IPS DF 19.7 (cell line): ENCODE measurements at places on chromosomes 5 and 9.

GRCh38 chr9:83986195-83986594 lies 5.6 kb downstream of the RMI1 start:
- DNase-seq, result no peak

DNA sequence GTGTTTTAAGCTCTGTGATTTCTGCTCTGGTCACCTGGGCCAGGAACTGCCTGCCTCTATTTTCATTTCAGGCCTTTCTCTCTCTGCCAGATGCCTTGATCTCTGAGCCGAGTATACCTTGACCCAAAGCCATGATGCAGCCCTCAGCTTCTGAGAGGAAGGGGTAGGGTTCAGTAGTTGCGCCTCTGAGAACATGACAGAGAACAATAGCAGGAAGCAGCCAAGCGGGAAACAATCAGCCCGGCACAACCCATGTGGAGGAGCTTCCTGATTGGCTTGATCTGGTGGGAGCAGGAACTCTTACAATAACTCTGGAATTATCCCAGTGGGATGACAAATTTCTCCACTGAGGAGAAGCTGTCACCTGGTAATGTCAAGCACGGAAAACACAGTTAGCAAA lies 127.4 kb downstream of the PALM2AKAP2 start:
- no peak for DNase-seq

GRCh38 chr5:95836544-95836943 lies 14.0 kb upstream of the GLRX start:
- no peak for DNase-seq

DNA sequence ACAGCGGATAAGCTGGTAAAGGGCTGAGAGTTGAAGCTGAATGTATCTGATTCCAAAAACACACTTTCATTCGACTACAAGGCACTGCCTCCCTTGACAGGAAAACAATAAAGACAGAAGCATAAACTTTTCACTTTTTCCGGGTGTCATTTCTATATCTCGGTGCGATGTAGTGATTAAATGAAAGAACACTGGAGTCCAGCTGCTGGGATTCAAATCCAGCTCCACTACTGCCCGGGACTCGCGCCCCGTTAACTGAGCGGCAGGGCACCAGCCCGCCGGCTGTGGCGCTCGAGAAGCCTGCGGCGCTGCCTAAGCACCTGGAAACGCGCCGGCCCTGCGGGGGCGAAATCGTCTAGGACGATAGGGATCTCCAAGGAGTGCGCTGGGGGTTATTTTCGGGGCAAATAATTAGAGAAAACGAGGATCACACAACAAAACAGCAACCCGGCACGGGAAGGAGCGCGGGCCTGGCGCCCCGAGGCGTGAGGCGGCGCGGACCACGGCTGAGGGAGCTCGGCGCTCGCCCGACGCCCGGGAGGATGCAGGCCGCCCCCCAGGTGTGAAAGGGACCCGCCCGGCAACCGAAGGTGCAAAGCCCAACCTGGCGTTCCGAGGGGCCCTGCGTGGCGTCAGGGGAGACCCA lies 837 bp downstream of the UIMC1 start:
- no peak for DNase-seq

- DNase-seq, result no peak
Observed at GRCh38 chr9:23342291-23342690, 483.7 kb downstream of the ELAVL2 start.

GRCh38 chr9:125977223-125977622 lies 230.1 kb downstream of the PBX3 start:
- no peak for DNase-seq

DNA sequence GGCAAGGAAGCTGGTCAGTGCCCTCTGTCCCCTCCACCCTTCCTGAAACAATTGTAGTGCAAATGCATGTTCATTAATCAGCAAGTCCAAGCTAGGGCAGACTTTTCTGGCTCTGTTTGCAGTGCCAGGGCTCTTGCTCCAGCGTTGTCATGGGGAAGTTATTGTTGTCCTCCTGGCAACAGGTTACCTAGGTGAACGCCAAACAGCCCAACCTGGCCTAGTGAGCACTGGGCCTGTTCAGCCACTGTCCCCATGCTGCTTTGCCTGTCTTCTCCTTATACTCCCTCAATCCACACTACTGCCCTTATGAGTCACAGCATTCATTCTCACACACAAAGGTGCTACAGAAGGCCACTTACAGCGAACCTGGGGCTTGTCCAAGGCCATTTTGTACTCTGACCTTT lies 34.5 kb upstream of the GLIS3 start:
- DNase-seq, result peak; percentile 25
